ENCODE measurements at places on chromosomes 2 and 18.

- DNase-seq = no peak
Observed at GRCh38 chr2:152247337-152247695, 71.8 kb upstream of the STAM2 start.

DNA sequence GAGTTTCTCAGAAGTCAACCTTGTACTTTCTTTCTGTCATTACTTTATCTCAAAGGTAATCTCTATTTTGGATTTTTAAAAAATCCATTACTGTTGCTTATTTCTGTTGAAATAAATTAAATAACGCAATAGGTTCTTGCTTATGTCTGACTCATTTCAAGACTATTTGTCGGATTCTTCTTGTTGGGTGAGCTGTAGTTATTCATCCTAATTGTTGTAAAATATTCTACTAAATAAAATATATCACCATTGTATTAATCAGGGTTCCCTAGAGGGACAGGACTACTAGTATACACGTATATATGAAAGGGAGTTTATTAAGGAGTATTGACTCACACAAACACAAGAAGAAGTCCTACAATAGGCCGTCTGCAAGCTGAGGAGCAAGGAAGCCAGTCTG, 403.9 kb upstream of the CYRIA start:
- no peak for DNase-seq

DNA sequence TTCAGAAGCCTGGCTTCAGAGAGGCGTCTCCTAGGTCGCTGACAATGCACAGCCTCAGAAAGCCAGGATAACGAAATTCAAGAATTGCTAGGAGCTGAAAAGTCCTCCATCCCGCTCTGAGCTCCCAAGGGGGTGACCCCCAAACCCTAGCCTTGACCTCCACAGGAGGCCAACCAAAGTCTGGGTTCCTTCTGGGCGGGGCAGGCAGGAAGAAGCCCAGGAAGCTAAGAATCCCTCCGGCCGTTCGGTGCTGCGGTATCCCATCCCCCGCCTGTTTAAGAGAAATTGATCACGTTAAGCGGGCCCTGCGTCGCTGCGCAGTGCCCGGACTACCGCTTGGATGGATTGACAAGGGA, 2.5 kb upstream of the OSR1 start:
- no peak for DNase-seq

- no peak for DNase-seq
Observed at GRCh38 chr2:89842180-89842908, 1150.9 kb downstream of the RPIA start.

- DNase-seq = no peak
Observed at GRCh38 chr2:107961395-107961794, 24.9 kb upstream of the SLC5A7 start.

- DNase-seq = no peak
Observed at GRCh38 chr2:32922501-32922900, 24.3 kb upstream of the LTBP1 start.

GRCh38 chr2:158782136-158782535, 13.0 kb upstream of the DAPL1 start:
- DNase-seq = no peak

DNA sequence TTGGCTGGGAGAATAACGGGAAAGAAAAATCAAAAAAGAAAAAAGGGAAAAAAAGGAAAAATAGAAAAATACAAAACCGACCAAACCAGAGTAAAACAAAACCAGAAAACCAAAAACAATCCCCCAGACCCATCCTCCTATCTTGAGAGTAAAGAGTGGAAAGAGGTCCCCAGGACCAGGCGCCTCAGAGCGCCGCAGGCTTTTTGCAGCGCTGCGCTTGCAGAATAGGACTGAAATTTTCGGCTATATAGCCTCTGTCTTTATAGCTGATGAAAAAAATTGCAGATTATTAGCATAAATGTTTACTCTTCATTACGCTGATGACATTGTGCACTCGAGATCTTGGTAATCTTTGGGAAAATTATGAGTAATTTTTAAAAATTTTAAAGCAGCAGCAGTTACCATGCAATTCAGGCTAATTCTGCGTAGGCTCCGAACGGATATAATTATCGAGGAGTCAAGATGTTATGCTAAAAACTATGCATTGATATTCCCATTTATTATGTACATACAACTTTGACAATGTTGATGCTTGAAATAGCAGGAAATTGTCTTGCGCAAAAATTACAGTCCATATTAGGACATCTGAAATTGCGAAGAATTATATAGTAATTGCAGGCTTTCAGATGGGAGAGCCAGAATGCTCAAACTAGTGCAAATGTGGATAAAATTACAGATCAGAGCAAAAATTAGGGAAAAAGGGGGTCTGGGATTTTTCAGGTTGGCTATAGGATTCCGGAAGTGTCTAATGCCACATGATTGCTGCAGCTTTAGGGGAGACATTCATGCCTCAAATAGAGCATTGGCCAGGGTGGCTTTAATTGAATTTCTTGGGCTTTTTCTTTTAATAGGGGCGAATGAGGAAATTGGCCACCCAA, 8.3 kb downstream of the DLX1 start:
- DNase-seq = no peak
